Fibroblast of the aortic adventitia (primary cell): ENCODE measurements at places on chromosomes 16 and 17. TPM values are rescaled to one million over a fixed set of nuclear protein-coding genes. Genes with fewer than 3 reads are reported as not detected.

TMEM132E gene
- total RNA-seq, result under 0.01 and 0.74 TPM in 2 replicates

TEKT5 gene
- total RNA-seq, result 0.09 TPM in 1 of 2 replicates, not detected in the other

SPATA22 gene
- not detected in 2 replicates for total RNA-seq

C1QL1 gene
- 0.09 TPM in 1 of 2 replicates, not detected in the other for total RNA-seq

PGAP3 gene
- 9.7 and 11.1 TPM in 2 replicates for total RNA-seq

CDT1 gene
- 0.82 and 26.8 TPM in 2 replicates for total RNA-seq

USP43 gene
- total RNA-seq, result not detected in 2 replicates
